Globus pallidus (tissue), 1 donor: ENCODE measurements at places on chromosomes 13 and 19.

GRCh38 chr13:44578067-44578400, 1.9 kb upstream of the TSC22D1 start:
- DNase-seq: no peak

- DNase-seq: no peak
Observed at GRCh38 chr19:55256562-55257460, 2.0 kb downstream of the PPP6R1 start.

DNA sequence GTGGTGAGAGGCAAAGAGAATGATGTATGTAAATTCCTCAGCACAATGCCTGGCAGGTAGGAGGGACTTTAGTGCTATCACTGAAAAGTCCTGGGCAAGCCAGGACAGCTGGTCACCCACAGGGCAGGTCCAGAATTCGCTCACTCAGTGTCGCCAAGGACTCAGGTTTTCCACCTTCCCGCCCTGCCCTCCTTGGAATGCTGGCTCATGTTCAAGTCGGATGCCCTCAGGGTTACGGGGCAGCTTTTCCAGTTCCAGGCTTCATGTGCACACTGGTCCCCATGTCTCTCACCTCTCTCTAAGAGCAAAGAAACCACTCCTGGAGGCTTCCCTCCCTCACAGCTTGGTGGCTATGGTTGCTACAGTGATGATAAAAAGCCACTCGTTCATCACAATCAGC, 24.8 kb upstream of the NAXD start:
- DNase-seq: no peak

DNA sequence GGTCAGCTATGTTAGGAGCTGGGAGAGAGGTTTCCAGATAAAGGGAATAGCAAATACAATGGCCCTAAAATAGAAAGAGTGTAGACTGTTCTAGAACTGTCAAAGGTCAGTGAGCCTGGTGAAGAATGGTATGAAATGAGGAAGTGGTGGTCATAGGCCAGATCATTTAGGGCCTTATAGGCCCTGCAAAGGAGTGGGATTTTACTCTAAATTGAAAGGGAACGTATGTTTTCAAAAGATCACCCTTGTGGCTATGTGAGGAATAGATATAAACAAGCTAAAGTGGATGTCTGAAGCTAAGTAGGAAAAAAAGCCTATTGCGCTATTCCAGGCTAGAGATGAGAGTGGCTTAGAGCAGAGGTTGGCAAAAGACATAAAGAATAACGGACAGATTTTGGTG, 70.7 kb upstream of the TDRD3 start:
- no peak for DNase-seq

DNA sequence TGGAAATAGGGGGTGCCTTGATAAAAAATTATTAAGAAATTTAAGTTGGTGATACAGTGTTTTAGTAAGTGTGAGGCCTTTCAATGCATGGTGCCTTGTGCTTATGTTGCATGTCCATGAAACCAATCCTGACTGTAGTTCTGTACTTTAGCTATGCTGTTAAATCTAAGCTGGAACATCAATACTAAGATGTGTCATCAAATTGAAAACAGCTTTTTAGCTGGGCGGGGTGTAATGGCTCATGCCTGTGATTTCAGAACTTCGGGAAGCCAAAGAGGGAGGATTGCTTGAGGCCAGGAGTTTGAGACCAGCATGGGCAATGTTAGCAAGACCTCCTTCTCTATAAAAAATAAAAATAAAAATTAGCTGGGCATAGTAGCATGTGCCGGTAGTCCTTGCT, 930.3 kb upstream of the PCDH9 start:
- no peak for DNase-seq

DNA sequence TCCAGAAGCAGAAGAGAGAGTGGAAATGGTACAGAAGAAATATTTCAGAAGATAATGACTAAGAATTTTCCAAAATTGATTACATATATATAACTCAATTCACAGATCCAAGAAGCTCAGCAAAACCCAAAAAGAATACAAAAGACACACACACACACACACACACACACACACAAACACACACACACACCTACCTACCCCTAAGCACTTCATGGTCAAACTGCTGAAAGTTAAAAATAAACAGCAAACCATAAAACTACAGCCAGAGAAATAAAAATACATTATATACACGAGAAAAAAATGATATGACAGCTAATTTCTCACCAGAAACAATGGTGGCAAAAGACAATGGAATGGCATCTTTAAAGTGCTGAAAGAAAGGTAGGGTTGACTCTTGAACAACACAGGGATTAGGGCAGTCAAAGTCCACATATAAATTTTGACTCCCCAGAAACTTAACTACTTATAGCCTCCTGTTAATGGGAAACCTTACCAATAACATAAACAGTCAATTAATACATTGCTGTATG, 49.2 kb downstream of the DIAPH3 start:
- DNase-seq: no peak

GRCh38 chr13:34730961-34731360, 211.1 kb upstream of the NBEA start:
- DNase-seq: no peak

GRCh38 chr13:37011002-37011401, 10.4 kb downstream of the EXOSC8 start:
- DNase-seq: no peak

- peak; percentile 10 for DNase-seq
Observed at GRCh38 chr13:68927387-68928026, 1180.1 kb upstream of the ATXN8OS start.

DNA sequence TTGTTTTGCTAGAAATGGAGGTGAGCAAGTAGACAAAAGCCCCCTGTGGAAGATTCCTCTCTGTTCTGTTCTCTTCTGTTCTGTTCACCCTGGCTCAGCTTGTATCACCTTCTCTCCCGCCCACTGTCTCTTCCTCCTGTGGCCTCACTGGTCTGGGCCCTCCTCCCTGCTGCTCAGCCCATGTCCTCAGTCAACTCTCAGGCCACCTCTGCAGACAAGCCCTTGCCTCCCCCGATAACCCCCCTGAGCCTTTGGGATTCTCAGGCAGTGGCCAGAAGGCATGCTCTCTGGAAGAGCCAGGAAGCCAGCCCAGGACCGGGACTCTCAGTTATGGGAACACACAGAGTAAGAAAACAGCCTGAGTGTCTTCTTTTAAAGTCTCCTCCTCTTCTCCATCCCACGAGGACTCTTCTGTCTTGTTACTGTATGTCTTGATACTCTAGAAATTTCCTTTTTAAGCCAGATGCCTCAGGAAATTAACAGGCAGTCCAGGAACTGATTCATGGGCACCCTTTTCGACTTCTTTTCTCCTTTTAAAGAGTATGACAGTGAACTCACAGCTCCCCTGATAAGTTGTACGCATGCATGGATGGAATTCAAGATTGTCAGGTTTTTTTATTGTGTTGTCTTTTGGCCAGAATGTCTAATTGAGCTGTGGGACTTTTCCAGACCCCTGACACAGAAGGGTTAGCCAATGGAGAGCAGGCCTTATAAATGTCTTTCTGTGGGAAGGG, 33.7 kb downstream of the SHISA2 start:
- no peak for DNase-seq

GRCh38 chr19:44777715-44778347, at the start of gene CBLC:
TSS of gene CBLC (plus strand) at chr19:44777890. CDS start at chr19:44777932, 42 bp downstream.
- no peak for DNase-seq

- DNase-seq: no peak
Observed at GRCh38 chr13:37277435-37278144, 172.1 kb upstream of the CSNK1A1L start.

- DNase-seq: no peak
Observed at GRCh38 chr13:76917095-76917494, 30.9 kb upstream of the KCTD12 start.

- DNase-seq: no peak
Observed at GRCh38 chr13:20566468-20566897, 474 bp upstream of the IFT88 start.

DNA sequence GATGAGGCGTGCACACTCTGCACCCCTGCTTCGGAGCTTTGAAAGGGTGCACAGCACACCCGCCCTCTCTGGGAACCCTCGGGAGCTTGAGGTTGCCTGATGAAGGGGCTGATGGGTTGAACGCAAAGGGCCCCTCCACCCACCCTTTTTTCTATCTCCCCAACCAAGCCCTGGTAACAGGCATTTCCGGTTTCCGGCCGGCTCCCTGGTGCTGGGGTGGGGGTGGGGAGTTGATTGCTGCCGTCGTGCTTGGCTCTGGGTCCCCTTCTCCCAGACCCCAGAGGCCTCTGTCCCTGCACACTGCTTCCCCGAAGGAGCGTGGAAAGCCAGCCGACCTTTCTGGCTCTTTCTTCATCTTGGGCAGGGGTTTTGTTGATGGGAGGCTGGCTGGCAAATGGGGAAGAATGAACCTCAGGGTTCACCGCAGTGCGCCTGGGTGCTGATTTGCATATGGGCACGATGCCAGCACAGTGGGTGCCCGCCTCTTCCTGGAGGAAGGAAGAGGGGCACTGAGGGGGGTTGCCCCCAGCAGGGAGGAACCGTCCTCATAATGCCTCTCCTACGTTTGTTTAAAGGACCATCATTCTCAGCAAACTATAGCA, 29.1 kb downstream of the VAV1 start:
- DNase-seq: peak; percentile 49

DNA sequence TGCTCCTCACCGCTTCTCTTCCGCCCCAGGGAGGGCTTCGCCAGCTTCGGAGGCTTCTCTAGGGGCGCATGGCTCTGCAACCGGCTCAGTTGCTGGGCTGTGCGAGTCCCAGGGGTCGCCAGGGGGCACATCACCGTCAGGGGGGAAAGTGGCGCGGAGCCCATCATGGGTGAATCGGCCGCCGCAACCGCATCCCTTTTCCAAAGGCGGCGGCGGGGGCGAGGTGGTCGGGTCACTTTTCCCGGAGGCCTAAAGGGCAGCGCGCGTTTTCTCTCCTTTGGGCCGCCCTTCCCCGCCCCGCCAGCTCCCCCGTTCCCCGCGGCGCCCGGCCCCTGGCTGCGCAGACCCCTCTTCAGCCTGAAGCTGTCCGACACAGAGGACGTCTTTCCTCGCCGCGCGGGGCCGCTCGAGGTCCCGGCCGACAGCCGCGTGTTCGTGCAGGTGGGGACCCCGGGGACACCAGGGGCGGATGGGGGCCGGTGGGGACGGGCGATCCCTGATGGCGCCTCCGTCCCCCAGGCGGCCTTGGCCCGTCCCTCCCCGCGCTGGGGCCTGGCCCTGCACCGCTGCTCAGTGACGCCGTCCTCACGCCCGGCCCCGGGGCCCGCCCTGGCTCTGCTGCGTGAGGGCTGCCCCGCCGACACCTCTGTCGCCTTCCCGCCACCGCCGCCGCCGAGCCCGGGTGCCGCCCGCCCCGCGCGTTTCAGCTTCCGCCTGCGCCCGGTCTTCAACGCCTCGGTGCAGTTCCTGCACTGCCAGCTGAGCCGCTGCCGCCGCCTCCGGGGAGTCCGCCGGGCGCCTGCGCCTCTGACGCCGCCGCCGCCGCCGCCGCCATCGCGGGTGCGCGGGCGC, 1.7 kb downstream of the TGFBR3L start:
- no peak for DNase-seq

- DNase-seq: peak; percentile 52
Observed at GRCh38 chr13:98482476-98483444, 94.1 kb downstream of the STK24 start.

DNA sequence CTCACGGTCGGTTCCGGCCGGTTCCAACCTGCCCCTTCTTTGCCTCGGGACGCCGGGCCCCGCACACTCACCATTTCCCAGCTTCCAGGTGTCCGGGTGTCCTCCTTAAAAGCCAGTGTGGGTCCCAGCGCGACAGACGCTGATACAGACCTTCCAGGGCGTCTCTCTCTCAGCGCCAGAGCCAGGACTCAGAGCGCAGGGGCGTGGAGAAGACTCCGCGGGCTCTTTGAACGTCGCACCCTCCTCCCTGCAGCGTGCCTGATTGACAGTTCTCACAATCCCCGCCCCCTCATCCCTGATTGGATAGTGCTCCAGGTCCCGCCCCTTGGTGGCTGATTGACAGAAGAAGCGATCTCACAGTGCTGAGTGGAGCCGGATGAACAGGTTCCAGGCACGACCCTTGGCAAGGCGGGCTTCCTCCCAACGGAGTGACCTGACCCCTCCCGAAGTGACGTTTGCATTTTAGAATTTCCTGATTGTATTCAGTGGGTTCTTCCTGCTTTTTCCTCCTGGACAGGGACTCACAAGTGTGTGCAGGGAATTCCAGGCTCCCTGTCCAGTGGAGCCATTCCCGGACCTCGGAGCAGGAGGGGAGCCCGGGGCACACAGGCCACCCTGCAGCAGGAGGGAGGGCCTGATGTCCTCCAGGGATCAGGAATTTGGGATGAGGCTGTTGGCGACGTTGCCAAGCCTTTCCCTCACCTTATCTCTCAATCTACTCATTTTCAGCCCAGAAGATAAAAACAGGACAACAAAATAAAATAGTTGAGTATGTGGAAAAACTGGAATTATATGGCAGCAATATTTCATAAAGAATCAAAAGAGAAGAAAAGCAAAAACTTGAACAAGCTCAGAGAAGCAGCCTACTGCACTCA, at the start of gene ZNF823:
Gene ZNF823 (minus strand): TSS at position 201 of the 875 bp plus-strand sequence. CDS start 127 bp downstream, at position 74.
- DNase-seq: peak; percentile 99

DNA sequence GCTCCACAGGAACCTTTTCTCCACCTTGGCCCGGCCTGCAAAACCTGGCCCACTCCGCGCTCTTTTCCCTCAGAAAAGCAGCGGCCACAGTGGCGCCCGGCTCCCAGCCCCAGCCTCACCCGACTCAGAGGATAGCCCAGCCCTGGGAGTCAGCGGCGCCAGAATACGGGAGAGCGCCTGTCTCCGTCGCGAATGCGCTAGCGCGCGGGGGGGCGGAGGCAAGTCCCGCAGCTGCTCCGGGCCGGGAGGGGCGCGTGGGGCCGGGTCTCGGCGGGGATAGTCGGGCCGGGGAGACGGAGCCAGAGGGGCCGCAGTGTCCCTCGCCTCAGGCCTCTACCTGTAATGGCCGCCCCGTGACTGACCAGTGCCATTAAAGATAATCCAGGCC, at the start of gene ZFP30:
Gene ZFP30 (minus strand): TSS at position 165 of the 388 bp plus-strand sequence. CDS start 7,643 bp downstream, outside the sequence.
- peak; percentile 94 for DNase-seq

- no peak for DNase-seq
Observed at GRCh38 chr13:89966524-89966923, 1381.0 kb upstream of the MIR17HG start.

- DNase-seq: no peak
Observed at GRCh38 chr19:47518139-47518538, 3.3 kb upstream of the NAPA start.
